ENCODE measurements at places on chromosomes 3 and 15.

GRCh38 chr15:64460206-64460723, at the start of gene ZNF609:
ZNF609 (plus strand) TSS chr15:64460578; CDS start chr15:64499420, 38,842 bp downstream.
- DNase-seq: peak; percentile 92

GRCh38 chr3:56547486-56547885, 9.5 kb upstream of the CCDC66 start:
- DNase-seq: peak; percentile 53

- peak; percentile 80 for DNase-seq
These were observed 23.5 kb upstream of the TSC22D2 start for GRCh38 chr3:150384296-150385212.

DNA sequence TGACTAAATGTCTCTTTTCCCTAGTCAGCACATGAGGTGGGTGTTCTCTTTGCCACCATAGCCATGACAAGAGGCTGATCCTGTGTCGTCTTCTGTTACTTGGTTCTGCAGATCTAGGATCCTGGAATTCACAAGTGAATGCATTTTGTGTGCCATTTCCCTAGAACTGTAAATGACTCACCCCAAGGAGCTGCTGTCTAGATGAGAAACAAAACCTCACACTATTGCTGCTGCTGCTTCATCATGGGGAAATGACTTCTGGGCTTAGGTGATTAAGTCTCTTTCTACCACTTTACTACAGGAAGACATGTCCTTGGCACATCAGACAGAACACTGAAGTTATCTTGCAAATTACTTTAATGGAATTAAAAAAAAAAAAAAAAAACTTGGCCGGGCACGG, 54.9 kb downstream of the SLCO3A1 start:
- no peak for DNase-seq

- DNase-seq: no peak
These were observed 9.3 kb downstream of the GNAI2 start for GRCh38 chr3:50245251-50245745.

DNA sequence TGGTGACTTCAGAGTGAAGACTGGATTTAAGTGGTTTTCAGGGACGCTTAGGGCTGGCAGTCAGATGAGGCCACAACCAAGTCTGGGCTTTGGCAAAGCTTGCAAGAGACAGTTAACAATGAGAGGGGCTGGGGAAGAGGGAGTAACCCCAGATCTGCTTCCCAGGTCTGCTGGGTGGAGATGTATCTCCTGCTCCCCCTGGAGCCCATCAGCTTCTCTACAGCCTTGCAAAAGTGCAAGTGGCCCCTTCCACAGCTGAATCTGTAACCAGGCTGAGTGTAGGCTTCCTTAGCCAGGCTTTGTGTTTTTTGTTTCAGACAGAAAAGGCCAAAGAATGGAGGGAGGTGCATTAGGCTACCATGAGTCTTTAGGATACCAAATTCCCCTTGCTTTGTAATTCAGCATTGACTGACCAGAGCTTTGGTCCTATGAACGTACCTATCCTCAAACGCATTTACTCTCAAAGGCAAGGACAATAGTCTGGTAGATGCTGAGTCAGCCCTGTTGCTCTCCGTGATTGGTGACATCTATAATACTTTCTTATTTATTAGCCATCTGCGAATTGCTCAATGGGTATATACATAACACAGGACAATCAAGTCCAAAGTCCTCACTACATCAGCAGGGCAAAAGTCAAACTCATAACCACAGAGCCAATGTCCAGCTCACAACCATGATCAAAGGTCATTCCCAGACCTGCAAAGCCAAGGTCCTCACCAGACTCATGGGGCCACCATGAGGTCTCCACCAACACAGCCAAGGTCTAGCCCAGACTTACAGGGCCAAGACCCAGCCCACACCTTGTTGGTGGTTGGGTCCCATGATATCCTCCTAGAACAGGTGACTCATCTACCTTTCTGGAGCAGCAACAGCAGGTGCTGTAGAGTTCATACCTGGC, 17.1 kb downstream of the CCDC13 start:
- peak; percentile 69 for DNase-seq

DNA sequence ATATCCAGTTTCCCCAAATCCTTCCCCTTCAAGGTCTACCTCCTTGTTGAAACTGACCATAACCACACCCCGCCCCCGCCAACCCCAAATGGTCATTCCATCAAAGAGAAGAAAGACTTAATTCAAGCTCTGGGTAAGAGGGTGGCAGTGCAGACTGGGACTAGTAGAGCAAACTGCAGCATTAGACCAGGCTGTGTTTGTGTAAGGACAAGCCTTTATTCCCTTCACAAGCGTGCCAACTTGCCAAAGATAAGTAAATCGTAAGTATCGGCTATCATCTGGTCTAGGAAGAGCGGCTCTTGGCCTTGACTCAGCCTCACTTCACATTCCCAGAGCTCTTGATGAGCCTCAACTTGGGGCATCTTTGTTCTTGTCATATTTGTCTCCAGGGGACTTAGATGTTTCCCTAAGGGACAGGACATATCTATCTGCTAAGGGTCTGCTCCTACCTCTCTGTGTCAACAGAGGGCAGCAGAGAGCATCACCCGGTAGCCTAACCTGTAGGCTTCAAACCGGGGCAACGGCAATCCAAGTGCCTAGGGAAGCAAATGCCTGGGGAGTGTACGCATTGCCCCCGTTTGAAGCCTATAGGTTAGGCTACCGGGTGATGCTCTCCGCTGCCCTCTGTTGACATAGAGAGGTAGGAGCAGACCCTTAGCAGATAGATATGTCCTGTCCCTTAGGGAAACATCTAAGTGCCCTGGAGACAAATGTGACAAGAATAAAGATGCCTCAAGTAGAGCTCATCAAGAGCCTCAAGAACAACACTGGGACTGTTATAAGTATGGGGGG, 8.9 kb upstream of the MAP3K13 start:
- peak; percentile 96 for DNase-seq

GRCh38 chr15:95152741-95153140, 921.4 kb downstream of the MCTP2 start:
- DNase-seq: no peak

- no peak for DNase-seq
These were observed 46.1 kb downstream of the SMAD6 start for GRCh38 chr15:66747886-66748707.

DNA sequence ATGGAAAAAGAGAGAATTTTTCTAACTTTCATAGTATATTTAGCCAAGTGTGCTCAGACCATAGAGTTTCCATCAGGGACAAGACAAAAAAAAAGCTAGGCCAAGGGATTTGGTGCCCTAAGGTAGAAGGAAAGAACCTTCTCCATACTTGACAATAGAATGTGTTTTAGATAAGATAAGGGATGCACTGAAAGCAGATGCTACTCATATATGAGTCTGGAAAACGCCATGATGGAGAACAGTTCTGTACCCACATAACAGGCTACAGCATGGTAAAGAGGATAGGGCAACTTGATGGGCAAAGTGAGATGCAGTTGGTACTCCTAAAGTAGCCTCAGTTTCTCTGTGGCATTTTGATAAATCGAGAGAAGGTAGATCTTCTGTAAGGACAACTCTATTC, 216.4 kb upstream of the NECTIN3 start:
- DNase-seq: no peak

- peak; percentile 84 for DNase-seq
These were observed 4.7 kb upstream of the RNF13 start for GRCh38 chr3:149808209-149808829.

GRCh38 chr3:29515451-29515850, 234.6 kb downstream of the RBMS3 start:
- DNase-seq: no peak

GRCh38 chr3:45043728-45044299, 17.7 kb downstream of the CLEC3B start:
- peak; percentile 36 for DNase-seq

DNA sequence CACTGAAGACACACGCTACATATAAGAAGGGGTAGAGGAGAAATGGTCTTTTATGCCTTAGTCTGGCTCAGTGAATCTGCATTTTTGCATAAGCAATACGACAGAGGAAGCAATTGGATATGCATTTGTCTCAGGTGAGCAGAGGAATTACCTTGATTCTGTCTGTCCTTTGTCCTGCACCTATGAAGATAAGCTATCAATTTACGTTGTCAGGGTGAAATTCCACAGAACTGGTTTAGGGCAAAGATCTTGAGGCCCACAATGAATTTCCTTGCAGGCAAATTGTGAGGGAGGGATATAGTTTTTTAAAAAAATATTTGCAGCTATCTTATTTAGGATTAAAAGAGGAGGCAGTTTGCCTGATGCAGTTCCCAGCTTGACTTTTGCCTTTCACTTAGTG, 31.6 kb upstream of the MASP1 start:
- no peak for DNase-seq

DNA sequence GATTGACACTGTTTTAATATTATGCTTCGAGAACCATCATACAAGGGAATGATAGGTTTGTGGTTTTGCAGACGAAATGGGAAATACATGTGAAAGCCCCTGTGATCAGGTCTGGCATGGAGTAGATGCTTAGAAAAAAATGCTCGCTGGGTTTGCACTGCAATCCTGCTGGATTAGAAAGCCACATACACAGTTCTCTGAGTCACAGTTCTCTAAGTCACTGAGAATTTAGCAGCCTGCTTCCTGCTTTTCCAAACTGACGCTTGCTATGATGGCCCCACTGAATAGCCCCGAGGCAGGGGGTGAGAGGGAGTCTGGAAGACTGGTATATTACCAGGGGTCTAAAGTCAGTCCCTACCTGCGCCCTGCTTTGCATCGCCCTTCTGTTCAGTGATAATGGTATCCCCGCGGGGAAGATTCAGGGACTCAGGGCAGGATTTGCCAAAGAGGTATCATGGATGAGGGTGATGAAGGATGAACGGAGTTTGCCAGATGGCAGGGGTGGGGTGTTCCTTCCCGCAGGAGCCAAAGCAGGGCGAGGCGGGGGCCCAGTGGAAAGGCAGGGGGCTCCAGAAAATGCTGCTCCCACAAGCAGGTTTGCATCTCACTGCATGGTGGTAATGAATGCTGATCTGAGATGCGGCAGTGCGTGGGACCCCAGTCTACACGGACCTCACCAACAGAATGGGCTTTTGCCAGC, 82.3 kb downstream of the IQSEC1 start:
- DNase-seq: no peak

DNA sequence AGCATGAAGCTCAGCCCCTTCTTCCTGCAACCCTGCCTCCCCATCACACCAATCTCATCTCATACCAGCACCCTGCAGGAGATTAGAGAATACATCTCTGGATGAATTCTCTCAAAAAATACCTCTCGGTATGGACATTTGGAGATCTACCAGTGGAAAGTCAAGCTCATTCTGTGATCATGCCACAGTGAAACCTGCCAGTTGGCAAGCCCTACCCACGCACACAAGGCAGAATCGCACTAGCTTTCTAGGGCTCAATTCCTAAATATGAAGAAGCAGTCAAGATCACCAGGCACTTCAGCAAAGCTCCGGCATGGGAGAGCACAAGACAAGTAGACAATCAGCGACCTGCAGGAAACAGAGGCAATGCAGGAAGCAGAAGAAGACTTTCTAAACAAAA, 221.2 kb downstream of the NTRK3 start:
- DNase-seq: no peak

GRCh38 chr3:339351-339750, 142.8 kb downstream of the CHL1 start:
- DNase-seq: no peak

- no peak for DNase-seq
These were observed 32.4 kb downstream of the C2CD4A start for GRCh38 chr15:62099094-62099601.
